H9 (cell line): ENCODE measurements at places on chromosomes 2 and 18. TPM values are rescaled to one million over a fixed set of nuclear protein-coding genes. Genes with fewer than 3 reads are reported as not detected.

The DCAF17 gene
- total RNA-seq: 25.5 and 28.1 TPM in 2 replicates

The L3MBTL4 gene
- 1.9 and 2.0 TPM in 2 replicates for total RNA-seq

The CAVIN2 gene
- total RNA-seq: not detected in 2 replicates

The CHAC2 gene
- 10.7 and 11.3 TPM in 2 replicates for total RNA-seq

The PXDN gene
- total RNA-seq: 140 and 146 TPM in 2 replicates

The FKBP1B gene
- total RNA-seq: 59.7 and 61.6 TPM in 2 replicates

The SCG2 gene
- 3.4 and 4.4 TPM in 2 replicates for total RNA-seq

The FHOD3 gene
- total RNA-seq: 7.0 and 8.0 TPM in 2 replicates

The RNF125 gene
- 8.3 and 9.4 TPM in 2 replicates for total RNA-seq
